CD4-positive, alpha-beta T cell treated with Interleukin-2 at 100 ng/mL for 4 hours (primary cell): ENCODE measurements at places on chromosomes 1 and 21.

GRCh38 chr1:212454741-212455140, 22.0 kb downstream of the NENF start:
- DNase-seq, result no peak

- DNase-seq, result peak; percentile 44
Observed at GRCh38 chr1:208093754-208094719, 150.1 kb downstream of the PLXNA2 start.

DNA sequence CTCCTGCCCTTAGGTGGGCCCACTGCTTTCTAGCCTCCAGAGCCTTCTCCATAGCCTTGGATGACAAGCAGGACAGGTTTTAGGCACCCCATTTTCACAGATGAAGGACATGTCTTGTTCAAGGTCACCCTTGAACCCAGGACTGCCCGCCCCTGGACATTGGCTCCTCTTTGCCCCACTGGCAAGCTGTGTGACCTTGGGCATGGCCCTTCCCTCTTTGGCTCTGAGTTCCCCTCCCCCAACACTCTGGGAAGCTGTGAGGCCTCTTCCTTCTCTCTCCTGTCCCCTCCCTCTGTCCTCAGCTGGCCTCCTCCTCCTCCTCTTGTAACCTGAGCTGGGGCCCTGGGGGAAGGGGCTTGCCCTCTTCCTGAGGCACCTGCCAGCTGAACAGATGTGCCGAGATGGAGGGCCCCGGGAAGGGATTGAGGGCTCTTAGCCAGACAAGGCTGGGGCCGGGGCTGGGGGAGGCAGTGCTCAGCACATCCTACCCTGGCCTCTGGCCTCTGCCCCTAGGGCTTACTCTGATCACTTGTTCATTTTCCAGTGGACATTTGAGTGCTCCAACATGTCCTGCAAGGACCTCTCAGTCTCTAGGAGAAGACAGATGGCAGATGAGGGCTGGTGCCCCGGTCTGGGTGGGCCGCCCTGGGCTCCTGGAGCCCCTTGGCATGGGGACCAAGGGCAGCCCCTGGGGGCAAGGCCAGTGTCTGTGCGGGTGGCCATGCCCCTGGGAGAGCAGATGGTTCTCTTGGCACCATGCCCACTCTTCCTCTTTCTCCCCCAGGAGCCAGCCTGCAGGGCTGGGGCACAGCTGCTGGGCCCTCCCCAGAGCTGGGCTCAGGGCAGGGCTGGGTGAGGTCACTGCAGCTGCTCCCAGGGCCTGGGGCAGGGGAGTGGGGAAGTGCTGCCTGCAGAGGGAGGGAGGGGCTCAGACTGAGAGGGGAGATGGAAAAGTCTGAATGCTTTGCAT, 10.7 kb downstream of the FOXO6 start:
- DNase-seq, result no peak

DNA sequence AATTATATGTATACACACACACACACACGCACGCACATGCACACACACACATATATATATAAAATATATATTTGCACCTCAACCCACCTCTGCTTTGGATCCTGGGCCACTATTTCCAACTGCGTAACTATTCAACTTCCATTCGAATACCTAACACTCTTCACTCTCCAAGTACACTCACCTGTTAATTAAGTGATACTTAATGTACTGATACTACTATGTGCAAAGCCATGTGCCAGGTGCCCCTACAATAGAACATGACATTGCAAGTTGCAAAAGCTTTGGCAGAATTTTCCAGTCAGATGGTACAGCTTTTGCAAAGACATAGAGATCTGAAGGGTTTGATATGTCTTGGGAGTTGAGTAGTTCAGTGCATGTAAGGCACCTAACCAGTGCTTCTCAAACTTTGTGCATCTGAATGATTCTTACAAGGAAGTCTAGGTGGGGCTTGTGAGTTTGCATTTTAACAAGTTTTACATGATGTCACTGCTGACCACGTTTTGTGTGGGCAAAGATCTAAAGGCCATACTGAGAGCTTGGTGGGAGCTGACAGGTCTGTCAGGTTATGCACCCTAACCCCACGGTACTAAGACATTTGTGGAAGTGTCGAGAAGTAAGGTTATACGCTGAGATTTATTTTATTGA, 7.2 kb downstream of the CXADR start:
- no peak for DNase-seq

GRCh38 chr1:59045137-59045536, 251.8 kb upstream of the FGGY start:
- DNase-seq, result no peak

DNA sequence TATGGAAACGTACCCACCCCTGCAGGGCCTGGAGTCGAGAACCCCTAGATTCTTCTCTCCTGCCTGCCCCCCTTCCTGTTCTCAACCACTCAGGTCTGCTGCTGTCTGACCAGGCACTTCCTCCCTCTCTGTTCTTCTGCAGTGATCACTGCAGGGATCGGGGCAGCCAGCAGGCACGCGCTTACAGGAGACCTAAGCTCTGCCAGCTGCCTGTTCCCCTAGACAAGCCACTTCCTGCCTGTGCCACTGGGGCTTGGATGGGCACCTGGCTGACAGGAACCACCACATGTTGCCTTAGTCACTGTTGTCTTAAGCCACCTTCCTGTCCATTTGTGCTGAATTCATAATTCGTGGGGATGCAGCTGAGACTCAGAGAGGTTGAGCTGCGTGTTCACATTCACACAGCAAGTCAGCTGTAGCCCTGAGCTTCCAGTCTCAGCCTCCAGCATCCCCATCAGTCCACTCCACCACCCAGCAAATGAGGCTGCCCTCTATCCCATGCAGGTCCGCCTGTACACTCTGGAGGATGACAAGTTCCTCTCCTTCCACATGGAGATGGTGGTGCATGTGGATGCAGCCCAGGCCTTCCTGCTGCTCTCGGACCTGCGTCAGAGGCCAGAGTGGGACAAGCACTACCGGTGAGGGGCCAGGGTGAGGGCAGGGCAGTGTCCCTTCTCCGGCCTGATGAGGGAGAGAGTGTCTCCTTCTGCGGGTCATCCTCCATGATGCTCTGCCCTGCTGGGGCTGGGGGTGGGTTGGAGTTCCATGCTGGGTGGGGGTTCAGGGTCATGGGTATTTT, 18.6 kb downstream of the FAM151A start:
- peak; percentile 5 for DNase-seq

GRCh38 chr1:186550832-186551231, 89.9 kb upstream of the PDC start:
- DNase-seq, result no peak

- no peak for DNase-seq
Observed at GRCh38 chr1:9097947-9098705, 28.7 kb upstream of the SLC2A5 start.

DNA sequence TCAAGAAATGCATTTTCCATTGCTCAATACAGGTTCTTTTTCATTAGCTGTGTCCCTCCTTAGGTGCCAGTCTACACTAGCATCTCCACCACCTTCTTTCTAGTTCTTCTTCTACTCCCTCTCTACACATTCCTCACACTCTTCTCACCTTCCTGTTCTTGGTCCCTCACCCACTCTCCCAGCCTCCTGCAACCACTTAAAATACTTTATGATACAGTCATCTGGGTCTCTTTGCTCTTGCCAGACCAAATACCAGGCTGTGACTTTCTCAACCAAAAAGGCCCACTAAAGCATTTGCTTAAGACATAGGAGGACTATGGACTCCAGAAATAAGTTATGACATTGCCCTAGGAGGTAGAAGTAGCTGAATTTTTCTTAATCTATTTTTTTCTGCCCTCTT, 35.1 kb downstream of the PIGM start:
- no peak for DNase-seq

DNA sequence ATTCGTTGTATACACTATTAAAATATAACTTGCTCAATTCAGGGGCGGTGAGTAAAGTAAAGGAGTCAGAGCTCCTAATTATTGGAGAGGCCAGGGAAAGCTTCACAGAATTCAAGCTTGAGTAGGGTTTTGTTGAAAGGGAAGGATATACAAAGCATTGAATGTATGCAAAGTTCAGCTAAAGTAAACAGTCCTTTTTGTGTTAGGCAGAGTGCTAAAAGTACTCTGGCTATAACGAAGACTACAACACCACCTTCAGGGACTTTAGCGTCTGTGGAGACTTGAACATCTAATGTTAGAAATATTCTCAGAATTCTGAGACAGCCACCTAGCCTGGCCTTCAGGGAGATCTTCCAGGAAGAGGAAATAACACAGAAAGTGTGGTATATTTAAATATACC, 1.1 kb downstream of the FALEC start:
- DNase-seq, result peak; percentile 45
